ENCODE measurements at places on chromosomes 6 and 20.

DNA sequence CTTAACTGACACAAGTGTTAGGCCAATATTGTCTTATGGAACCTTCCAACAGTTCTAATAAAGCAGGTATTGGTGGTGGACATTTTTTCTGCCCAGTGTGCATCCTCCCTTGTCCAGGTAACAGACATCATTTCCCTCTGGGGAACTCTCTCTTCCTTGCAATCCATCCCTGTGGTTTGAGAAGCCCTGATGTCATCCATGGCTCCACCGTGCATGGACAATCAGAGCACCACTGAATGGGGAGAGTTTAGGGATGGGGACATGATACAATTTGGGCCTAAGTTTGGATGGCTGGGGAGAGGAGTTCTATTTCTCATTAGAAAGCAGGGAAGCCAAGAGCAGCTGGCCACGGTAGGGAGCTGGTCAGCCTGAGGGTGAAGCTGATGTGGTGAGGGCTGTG, 60.2 kb upstream of the ZFP64 start:
- no peak for DNase-seq

GRCh38 chr20:63102721-63103375, 96.1 kb upstream of the BHLHE23 start:
- DNase-seq = no peak

DNA sequence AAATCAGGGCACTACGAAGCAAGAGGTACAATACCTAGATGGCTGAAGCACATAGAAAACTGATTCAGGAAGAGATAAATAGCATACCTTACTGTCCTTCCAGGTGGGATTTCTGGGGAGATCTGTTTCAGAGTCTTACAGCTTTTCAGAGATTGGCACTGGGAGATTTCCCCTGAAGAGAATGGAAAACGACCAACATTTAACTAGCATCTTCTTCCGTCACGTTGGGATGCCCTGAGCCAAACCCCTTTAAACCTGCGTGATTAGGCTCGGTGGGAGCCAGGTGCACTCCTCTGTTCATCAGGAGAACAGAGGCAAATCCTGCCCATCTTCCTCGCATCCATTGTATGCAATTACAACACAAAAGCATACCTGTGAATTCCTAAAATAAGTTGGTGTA, 614.5 kb downstream of the HDGFL1 start:
- no peak for DNase-seq

- DNase-seq = no peak
These were observed 232.5 kb downstream of the PKHD1 start for GRCh38 chr6:51854876-51855275.

GRCh38 chr6:168525114-168525513, 84.1 kb downstream of the SMOC2 start:
- DNase-seq = no peak

GRCh38 chr6:166615059-166615770, 11.8 kb downstream of the RPS6KA2 start:
- DNase-seq = no peak

GRCh38 chr20:46694484-46694883, 5.2 kb upstream of the TP53RK start:
- DNase-seq = no peak

Measured in HuH-7 (cell line).